NCI-H1417 (cell line): ENCODE measurements at places on chromosomes 3 and 15.

DNA sequence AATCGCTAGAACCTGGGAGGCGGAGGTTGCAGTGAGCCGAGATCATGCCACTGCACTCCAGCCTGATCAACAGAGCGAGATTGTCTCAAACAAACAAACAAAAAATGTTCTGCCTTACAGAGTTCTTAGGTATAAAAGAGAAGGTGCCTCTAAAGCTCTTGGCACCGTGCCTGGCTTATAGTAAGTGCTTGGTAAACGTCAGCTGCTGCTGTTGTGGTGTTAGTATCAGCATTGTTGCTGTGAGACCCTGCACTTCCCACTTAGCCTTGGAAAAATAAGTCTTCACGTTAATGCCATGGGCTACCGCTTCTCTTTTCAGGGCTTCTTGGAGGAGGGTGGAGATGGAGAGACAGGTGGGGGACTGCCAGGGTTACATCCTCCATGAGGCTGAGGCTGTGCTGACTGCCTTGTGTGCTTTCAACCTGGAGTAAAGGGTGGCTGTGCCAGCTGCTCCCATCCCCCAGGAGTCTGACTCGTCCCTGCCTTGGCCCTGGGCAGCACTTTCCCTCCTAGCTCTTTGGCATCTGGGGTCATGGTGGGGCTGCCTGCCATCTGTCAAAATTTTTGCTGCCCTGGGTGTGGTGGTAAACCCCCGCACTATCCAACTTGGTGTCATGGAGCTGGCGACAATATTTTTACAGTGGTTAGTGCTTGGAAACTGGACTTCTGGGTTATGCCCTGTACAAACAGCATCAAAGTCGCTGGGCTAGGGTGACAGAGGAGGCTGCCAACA, 17.8 kb downstream of the FLNB start:
- DNase-seq = peak; percentile 79

GRCh38 chr15:25714538-25714840, 148.6 kb downstream of the ATP10A start:
- no peak for DNase-seq

GRCh38 chr3:188553569-188553968, 399.6 kb downstream of the LPP start:
- DNase-seq = no peak

DNA sequence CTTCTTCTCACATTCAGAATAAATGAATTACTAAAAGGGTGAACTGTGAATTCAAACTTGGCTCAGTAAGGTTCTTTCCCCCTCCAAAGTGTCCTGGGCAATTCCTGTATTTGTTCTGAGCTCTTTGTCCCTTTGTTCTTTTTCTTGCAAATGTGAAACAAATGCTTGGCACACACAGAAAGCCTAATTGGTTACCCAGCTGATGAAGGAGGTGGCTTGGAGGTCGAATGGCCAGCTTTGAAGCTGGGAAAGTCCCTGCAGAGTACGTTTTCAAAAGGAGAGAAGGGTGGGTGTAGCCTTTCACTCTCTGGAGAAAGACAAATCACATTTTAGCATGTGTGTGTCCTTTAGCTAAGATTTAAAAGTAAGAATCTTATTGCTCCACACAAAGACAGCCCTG, 154.4 kb downstream of the PEX5L start:
- DNase-seq = peak; percentile 18
